ENCODE measurements at places on chromosomes 5 and 9.

DNA sequence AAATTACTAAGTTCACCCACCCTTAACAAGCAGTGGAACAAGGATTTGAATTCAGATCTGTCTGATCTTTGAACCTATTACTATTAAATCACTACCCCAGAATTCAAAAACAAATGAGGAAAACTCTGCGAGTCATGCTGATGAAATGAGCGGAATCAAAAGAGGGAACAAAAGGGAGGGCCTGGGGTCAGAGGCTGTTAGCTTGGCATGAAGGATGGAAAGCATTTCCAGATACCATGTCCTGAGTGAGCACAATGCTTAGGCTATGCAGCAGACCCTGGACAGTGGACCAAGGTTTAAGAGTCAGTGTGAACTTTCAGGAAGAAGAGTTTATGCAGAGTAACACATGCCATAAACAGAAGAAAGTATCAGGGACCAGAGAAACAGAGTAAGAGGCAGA is 30.5 kb downstream of the GRIA1 start:
- H3K4me3 ChIP-seq, result no peak overlapping the region
- H3K27ac ChIP-seq, result no peak overlapping the region
- H3K36me3 ChIP-seq, result no peaks in the 10 kb centered on the region
- H3K27me3 ChIP-seq, result no peaks in the 10 kb centered on the region

GRCh38 chr5:5983261-5983980 is 394.9 kb downstream of the MED10 start:
- no peaks in the 10 kb centered on the region for H3K36me3 ChIP-seq
- ATAC-seq, result no peak
- no peak overlapping the region for H3K4me3 ChIP-seq
- H3K27ac ChIP-seq, result no peak overlapping the region
- H3K4me1 ChIP-seq, result no peaks in the 10 kb centered on the region

DNA sequence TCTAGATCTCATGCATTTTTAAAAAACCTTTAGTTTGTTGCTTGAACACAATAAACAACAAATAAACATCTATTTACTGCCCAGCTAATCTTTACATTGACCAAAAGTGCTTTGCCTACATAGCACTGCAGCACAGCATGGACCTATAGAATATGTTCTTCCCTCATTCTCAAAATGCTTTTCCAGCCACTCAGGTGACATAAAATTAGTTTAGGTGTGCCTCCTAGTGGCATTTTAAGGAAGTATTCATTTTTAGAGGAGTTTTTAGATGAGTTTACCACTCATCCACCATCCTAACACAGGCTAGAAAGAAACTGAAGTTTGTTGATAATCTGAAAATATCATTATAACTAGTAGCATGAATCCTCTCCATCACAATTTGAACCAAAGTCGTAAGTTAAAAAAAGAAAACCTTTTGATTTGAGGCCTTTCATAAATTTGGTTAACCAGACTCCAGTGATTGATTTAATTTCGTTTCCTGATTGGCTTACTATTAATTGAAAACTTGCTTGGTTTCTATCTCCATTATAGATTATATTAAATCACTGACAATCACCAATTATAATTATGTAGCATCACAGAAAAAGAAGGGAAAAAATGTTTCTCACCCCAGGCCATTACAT is 12.6 kb downstream of the PLGRKT start:
- H3K27me3 ChIP-seq, result no peaks in the 10 kb centered on the region
- peaks cover 13% of the 10 kb centered on the region for H3K4me1 ChIP-seq
- H3K27ac ChIP-seq, result no peak overlapping the region
- no peaks in the 10 kb centered on the region for H3K36me3 ChIP-seq

GRCh38 chr9:106065579-106066214 is 371.4 kb downstream of the TMEM38B start:
- no peaks in the 10 kb centered on the region for H3K27me3 ChIP-seq
- H3K4me3 ChIP-seq, result no peak overlapping the region
- no peaks in the 10 kb centered on the region for H3K36me3 ChIP-seq

DNA sequence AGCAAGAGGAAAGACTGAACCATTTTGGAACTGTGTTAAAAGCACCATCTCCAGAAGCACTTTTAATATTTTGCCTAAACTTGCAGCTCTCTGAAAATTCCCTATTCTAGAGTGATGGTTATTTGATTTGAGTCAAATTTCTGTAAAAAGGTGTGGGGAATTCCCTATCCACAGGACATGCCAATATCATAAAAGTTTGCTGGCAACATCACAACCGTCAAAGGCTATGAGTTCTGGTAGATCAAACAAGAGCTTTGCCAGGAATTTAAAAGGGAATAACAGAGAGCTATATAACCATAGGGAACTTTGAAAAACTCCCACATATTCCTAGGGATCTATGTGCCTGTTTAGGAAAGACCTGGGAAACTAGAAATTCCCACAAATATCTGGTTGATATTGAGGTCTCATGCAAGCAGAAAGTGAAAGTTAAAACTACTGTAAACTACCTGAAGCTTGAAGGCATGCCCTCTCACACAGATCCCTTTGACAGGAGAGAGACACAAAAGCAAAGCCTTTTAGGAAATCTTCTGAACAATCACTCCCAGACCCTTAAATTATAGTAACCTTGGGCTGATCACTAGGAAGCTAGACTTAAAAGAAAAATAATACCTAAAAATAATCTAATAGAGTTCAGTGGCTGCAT is 549.9 kb downstream of the ANXA1 start:
- no peaks in the 10 kb centered on the region for H3K36me3 ChIP-seq
- ATAC-seq, result no peak
- H3K4me3 ChIP-seq, result no peak overlapping the region
- H3K27ac ChIP-seq, result no peak overlapping the region
- H3K4me1 ChIP-seq, result no peaks in the 10 kb centered on the region
- H3K27me3 ChIP-seq, result no peaks in the 10 kb centered on the region

GRCh38 chr5:146185161-146185560 is 2.7 kb upstream of the LARS1 start:
- H3K4me3 ChIP-seq, result no peak overlapping the region
- no peak for ATAC-seq
- H3K27me3 ChIP-seq, result peaks cover 11% of the 10 kb centered on the region
- H3K4me1 ChIP-seq, result peaks cover 18% of the 10 kb centered on the region
- no peaks in the 10 kb centered on the region for H3K36me3 ChIP-seq

DNA sequence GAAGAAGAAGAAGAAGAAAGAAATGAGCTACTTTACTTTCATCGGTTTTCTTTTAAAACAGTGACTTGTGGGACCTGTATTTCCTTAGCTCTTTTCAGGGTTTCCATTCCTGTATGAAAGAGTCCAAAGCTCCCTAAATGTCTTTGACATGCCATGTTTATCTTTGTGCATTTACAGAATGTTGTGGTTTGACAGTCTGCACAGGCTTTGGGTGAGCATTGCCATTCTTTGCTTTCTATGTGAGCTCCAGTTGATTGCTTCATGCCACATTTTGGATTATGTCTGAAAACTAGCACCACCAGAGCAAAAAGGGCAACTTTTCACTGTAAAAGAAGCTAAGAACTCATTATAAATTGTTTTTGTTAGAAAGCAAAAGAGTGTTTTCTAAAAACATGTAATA is 733.4 kb downstream of the TLE4 start:
- H3K27ac ChIP-seq, result no peak overlapping the region
- peaks cover 20% of the 10 kb centered on the region for H3K36me3 ChIP-seq
- no peak overlapping the region for H3K4me3 ChIP-seq
- no peak for ATAC-seq

DNA sequence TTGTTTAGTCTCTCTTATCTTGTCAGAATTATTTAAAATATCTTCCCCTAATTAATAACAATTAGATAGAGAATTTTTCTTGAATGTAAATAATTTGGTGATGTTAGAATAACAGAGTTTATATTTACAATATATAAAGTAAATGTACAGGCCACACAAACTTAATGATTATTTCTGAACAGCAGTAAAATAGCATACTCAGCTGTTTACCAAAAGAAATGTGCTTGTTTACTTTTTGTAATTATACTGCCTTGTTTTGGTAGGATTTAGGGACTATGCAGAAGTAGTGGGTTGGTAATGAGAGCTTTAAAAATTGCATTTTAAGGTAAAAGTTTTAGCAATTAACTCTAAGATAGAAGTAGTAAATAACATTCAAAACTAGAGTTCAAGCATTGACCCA is 17.4 kb downstream of the NDFIP1 start:
- H3K4me3 ChIP-seq, result no peak overlapping the region
- H3K27ac ChIP-seq, result no peak overlapping the region
- ATAC-seq, result no peak
- peaks cover 12% of the 10 kb centered on the region for H3K4me1 ChIP-seq
- H3K27me3 ChIP-seq, result no peaks in the 10 kb centered on the region
- H3K36me3 ChIP-seq, result peaks cover 27% of the 10 kb centered on the region

DNA sequence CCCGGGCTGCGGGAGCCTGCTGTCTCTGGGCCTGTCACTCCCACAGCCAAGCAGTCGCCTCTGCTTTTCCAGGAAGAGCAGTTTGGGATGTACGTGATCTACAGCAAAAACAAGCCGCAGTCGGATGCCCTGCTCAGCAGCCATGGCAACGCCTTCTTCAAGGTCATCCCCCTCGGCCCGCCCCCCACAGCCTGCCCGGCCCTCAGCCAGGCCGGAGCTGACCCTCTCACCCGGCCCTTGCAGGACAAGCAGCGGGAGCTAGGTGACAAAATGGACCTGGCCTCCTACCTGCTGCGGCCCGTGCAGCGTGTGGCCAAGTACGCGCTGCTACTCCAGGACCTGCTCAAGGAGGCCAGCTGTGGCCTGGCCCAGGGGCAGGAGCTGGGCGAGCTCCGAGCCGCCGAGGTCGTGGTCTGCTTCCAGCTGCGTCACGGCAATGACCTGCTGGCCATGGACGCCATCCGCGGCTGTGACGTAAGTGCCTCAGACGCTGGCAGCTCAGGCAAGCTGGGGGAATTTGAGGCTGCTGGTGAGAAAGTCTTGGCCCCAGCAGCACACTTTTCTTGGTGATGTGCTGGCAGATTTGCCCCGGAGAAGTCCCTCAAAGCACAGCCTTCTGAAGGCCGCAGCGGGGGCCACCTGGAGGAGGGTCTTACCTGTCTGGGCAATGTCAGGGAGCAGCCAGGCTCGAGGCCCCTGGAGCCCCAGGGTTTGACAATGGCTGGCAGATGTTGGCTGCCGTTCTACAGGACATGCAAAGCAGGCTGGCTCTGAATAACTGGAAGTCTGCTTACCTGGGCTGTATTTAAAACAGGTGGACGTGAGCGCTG is 20.1 kb upstream of the LRRC14B start:
- H3K36me3 ChIP-seq, result no peaks in the 10 kb centered on the region
- H3K4me1 ChIP-seq, result no peaks in the 10 kb centered on the region
- H3K27me3 ChIP-seq, result peaks cover 30% of the 10 kb centered on the region
- no peak for ATAC-seq

GRCh38 chr5:3004361-3005080 is 253.0 kb upstream of the IRX2 start:
- ATAC-seq, result no peak
- no peaks in the 10 kb centered on the region for H3K27me3 ChIP-seq
- no peak overlapping the region for H3K27ac ChIP-seq
- H3K4me1 ChIP-seq, result no peaks in the 10 kb centered on the region
- no peaks in the 10 kb centered on the region for H3K36me3 ChIP-seq

GRCh38 chr9:22379272-22379671 is 67.4 kb upstream of the DMRTA1 start:
- no peak overlapping the region for H3K27ac ChIP-seq
- no peaks in the 10 kb centered on the region for H3K4me1 ChIP-seq
- H3K36me3 ChIP-seq, result no peaks in the 10 kb centered on the region
- no peak overlapping the region for H3K4me3 ChIP-seq
- H3K27me3 ChIP-seq, result peaks cover 7% of the 10 kb centered on the region
- ATAC-seq, result no peak

GRCh38 chr5:118290204-118290603 is 698.1 kb downstream of the DTWD2 start:
- H3K27me3 ChIP-seq, result no peaks in the 10 kb centered on the region
- H3K4me3 ChIP-seq, result no peak overlapping the region
- ATAC-seq, result no peak
- no peak overlapping the region for H3K27ac ChIP-seq
- H3K4me1 ChIP-seq, result no peaks in the 10 kb centered on the region

DNA sequence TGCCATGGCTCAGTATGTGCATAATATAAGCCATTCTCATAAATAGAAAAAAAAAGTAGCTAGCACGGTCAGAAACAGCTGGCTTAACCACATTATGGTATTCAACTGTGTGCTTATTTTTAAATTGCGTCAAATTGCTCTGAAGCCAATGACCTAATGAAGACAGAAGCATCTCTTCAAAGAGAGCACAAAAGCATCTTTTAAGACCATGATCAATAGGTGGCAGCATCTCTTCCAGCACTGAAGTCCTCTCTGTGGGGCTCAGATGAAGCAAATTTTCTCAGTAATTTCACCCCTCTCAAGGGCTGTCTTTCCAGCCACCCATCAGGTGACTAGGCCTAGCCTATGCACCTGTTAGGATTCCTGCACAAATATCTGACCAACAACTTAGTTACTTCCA is 251.4 kb downstream of the GLIS3 start:
- H3K36me3 ChIP-seq, result no peaks in the 10 kb centered on the region
- ATAC-seq, result no peak
- H3K4me3 ChIP-seq, result no peak overlapping the region
- no peaks in the 10 kb centered on the region for H3K4me1 ChIP-seq

DNA sequence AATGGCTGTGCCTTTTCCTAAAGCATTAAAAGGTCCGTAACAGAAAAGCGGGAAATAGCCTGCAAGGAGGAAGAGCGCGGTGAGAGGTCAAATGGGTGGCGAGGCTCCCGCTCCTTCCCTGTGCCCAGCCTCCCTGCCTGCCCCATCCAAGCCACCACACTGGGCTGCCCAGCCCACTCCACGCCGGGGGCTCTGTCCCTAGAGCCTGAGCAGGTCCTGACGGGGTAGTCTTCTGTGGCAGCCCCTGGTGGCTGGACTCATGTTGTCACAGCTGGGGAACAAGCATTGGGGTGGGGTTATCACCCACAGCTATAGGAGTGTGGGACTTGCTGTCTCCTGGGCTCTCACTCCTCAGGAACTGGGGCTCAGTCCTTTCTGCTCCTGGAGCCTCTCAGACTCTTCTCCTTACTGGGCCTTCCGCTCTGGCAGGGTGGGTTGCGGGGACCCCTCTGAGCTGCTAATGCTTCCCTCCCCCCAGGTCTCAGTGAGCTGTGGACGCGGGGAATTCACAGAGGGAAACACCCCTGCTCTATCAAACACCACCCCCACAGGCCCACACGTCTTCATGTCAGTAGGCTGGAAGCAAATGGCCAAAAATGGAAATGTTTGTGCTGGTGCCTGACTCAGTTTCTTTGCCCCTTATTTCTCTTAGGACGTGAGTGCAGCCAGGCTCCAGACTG is 152.4 kb upstream of the PHYKPL start:
- H3K27ac ChIP-seq, result no peak overlapping the region
- ATAC-seq, result peak; percentile 10
- no peaks in the 10 kb centered on the region for H3K36me3 ChIP-seq
- H3K4me3 ChIP-seq, result no peak overlapping the region

DNA sequence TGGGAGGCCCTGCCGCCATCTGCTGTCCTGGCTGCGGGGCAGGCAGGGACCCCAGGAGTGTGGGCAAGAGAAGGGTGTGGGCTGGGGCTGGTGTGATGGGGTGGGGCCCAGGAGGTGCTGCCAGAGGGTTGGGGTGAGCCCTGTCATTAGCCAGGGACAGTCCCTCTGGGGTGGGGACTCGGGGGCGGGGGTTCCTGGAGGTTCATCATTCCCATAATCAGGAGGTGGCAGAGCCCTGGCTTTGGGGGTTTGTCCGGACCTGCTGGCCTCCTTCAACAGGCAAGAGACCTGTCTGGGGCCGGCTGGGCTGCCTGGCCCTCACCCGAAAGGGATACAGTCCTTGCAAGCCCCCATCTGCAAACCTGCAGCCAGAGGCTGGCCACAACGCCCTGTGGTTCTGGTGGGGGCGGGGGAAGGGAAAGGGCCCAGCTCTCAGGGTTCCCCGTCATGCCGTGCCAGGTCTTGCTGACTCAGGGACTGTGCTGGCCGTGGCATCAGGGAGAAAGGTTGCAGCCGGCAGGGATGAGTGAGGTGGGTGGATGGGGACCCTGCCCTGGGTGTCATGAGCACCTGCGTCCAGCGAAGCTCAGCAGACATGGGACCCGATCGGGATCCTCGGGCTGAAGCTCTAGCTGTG is 65.2 kb downstream of the MRPL36 start:
- no peak overlapping the region for H3K4me3 ChIP-seq
- no peak overlapping the region for H3K27ac ChIP-seq

Measured in stimulated activated memory B cell treated with anti-CD40 and anti-IgM and Interleukin-4, amounts not matched to agents 10 μg/mL and 1 μg/mL and 100 μg/mL, for 72 hours (primary cell).